ENCODE measurements at places on chromosomes 6 and 20.

DNA sequence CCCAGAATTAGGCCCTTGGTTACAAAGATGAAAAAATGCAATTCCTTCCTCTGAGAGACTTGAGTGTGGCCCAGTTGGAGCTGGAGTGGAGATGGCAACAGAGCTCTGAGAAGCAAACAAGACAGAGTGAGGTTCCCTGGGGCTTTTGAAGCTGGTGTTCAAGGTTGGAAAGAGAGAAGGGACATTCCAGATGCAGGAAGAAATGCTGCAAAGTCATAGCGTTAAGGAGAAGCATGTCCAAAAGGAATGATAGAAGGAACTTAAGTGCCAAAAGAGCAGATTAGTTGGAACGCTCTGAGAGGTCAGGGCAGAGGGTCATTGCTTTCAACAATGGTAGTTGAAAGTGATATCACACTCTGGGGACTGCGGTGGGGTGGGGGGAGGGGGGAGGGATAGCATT is 251.8 kb downstream of the TBC1D7 start:
- DNase-seq, result no peak

DNA sequence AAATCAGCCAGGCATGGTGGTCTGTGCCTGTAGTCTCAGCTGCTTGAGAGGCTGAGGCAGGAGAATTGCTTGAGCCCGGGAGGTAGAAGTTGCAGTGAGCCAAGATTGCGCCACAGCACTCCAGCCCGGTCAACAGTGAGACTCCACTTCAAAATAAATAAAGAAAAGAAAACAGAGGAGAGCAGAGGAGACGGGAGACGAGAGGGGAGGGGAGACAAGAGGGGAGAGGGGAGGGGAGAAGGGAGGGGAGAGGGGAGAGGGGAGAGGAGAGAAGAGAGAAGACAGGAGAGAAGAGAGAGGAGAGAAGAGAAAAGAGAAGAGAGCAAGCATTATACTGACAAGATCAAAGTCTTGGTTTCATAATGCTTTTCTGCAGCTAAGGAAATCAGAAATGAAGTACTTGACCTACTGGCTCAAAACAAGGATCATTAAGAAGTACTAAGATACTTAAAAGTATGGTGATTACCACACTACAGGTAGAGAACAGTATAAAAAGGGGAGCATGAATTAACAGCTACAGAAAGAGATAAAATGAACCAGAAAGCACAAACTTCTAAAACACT is 30.5 kb downstream of the FAM8A1 start:
- DNase-seq, result no peak

DNA sequence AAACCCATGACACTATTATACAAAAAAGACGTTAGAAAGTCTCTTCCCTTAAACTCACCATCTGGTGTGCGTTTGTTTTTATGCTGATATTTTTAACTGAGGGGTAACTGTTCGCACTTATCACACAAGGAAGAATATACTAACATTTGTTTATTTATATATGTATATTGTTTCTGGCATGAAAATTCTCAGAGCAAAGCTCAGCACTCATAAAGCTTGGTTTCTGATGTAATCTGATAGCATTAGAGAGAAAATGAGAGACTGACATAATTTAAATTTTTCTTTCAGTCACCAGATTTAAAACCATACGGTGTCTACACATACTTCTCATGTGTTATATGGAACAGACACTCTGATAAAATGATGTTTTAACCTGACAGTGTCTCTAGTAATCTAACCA is 6.9 kb downstream of the BLOC1S5 start:
- DNase-seq, result no peak

- DNase-seq, result no peak
Measured at GRCh38 chr6:16320533-16321340, 82.3 kb downstream of the GMPR start.

GRCh38 chr20:63735859-63736718 is at the start of gene LIME1:
LIME1 (plus strand) TSS chr20:63736664; CDS start chr20:63737550, 886 bp downstream.
- DNase-seq, result no peak

- no peak for DNase-seq
Measured at GRCh38 chr20:56259948-56260347, 11.4 kb downstream of the MC3R start.

DNA sequence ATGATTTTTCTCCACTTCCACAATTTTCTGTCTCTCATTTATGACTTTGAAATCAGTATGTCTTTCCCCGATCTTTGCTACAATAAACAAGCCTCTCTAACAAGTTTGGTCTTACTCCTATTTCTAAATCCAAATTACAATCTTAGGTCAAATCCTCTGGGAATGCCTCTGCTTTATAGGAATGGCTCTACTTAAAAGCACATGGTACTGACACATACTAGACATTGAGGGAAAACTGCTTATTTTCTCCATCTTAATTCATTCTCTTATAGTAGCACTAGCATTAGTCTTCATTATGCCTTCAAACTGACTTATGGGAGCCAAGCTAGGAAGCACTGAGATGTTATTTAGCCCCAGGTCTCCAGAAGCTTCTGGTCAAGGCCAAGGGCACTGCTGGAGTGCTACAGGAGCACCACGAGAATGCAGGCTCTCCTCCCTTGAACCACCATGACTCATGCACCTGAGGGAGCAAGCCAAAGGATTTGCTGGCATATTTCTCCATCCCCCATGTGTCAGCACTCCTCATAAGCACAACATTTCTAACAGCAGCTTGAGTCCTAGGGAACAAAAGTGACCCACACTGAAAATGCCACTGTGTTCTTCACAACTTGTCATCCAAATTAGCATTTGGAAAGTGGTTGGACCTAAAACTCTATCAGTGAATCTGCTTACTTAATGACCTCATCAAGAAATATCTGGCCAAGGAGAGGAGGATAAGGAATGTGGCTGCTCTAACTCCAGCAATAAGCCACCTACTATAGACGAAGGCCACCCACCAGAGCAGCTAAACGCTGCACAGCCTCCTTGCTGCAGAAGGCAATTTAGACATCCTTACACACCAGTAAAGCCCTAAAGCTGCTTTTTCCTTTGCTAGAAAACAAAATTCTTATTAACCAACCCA is 156.8 kb upstream of the KCNQ5 start:
- no peak for DNase-seq

- no peak for DNase-seq
Measured at GRCh38 chr20:62032609-62033368, 32.9 kb downstream of the TAF4 start.

DNA sequence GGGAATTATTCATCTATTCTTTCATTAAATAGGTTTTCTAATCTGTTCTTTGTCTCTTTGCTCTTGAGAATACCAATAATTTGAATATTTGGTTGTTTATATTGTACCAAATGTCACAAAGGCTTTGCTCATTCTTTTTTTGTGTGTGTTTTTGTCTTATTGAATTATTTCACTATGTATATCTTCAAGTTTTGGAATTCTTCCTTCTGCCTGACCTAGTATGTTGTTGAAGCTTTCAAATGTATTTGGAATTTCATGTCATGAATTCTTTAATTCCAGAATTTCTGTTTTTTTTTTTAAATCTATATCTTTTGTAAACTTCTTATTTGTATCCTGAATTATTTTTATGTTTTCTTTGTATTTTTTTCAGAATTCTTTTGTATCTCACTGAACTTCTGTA is 16.8 kb downstream of the HLA-B start:
- no peak for DNase-seq

DNA sequence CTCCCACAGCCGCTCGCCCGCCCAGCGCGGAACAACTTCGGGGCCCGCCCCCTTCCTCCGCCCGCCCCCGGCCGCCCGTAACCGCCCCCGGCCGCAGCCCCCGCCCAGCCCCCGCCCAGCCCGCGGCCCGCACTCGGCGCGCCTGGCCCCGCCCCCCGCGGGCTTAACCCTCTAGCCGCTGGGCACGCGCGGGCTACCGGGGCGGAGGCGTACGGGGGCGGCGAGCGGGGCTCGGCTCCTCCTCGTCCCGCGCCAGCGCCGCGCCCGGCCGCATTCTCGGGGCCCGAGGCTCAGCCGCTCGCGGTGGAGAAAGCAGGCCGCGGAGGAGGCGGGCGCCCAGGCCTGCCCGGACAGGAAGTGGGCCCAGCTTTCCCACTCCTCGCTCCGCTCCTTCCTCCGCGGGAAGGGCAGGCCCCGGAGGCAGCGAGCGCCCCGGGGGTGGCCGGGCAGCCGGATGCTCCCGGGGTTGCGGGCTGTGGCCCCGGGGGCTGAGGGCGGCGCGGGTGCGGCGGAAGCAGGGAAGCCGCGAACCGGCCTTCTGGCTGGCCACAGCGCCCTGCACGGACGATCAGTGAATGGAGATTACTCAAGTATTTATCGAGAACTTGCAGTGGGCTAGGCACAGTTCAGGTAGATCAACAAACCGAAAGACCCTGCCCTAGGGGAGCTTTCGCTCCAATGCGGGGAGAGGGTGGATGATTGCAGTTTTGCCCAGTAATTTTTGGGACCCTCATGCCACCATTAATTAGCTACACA is at the start of gene TRAM2:
Gene TRAM2 (minus strand): TSS at position 39 of the 756 bp plus-strand sequence. CDS start 145 bp downstream, outside the sequence.
- peak; percentile 62 for DNase-seq

DNA sequence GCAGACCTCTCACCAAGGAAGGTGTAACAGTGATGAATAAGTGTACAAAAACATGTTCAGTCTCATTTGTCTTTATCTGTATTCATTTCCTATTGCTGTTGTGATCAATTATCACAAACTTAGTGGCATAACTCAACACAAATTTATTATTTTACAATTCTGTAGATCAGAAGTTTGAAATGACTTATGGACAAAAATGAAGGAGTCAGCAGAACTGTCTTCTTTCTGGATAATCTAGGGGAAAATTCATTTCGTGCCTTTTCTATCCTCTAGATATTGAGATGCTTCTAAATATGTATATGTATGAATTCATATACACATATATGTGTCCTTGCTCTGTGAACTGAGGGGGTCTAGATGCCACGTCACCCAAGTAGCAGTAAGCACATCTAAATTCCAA is 663.1 kb upstream of the MARCKS start:
- DNase-seq, result no peak

DNA sequence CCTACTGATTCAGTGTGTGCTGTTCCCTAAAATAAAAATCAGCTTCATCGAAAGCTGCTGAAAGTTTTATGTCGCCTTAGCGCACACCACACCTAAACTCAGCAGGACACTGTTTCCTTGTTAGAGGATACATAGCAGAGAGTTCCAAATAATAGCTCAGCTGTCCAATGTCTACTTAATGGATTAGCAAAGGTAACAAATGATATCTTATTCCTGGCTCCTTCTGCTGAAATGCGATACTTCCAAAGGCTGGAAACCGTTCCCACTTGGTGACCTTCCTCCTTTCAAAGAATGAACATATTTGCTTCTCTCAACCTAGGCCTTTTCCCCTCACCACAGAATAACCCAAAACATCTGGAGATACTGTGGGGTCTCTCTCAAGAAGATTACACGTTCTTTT is 189.5 kb upstream of the GMDS start:
- no peak for DNase-seq

GRCh38 chr20:4070323-4071177 is 55.2 kb upstream of the RNF24 start:
- no peak for DNase-seq

DNA sequence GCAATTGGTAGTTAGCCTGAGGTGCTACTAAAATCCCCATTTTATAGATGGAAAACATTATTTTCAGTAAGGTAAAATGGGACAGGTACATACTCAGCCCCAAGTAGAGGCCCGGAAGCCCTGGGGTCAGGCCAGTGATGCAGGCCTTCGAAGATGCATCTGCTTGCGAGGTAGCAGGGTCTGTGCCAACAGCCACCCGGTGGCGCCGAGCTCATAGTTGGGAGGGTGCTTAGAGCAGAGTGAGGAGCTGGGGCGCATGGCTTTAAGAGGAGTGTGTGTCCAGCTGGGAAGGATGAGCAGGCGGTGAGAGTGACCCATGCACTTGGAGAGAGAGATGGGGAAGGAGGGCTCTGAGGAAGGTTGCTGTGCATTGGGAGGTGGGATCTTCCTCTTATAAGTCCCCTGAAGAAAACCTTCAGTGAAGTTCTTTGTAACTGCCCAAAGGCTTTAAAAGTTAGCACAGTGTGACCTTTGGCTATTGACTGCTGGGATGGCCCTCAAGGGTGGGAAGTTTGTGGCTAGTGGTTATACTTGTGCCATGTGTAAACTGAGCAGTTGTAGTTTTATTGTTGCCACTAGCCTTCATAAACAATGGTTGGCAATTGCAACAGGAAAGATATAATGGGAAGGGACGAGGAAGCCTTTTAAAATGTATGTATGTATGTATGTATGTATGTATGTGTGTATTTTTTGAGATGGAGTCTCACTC is 71.1 kb downstream of the TOX2 start:
- no peak for DNase-seq

DNA sequence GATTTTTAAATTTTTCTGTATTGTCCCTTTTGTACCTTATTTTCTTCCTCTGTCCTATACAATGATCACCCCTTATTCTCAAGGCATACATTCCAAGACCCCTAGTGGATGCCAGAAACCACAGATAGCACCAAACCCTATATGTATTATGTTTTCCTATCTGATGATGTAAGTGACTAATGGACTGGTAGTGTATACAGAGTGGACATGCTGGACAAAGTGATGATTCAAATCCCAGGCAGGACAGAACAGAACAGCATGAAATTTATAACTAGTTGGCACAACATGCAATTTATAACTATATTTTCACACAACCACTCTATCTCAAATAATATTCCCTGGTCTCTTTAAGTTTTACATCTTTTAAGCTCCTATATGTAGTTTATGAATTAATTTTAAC is 205.6 kb upstream of the FLRT3 start:
- DNase-seq, result no peak

DNA sequence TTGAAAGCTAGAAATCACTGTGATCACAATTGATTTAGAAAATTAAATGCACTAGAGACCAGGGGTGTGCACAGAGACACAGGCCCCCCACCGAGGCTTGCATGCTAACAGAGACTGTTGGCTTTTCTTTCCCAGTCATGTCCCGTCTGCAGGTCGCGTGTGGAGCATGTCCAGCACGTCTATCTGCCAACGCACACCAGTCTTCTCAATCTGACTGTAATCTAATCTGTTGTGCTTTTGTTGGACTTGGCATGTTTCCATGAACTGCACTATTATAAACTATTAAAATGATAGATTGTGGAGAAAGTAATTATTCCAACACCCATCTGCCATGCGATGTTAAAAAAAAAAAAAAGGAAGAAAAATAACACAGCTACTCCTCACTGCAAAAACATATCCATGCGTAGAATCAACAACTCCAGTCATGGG is 17.7 kb downstream of the MYLIP start:
- peak; percentile 94 for DNase-seq

GRCh38 chr20:25025986-25026605 is 31.8 kb downstream of the ACSS1 start:
- DNase-seq, result no peak

Measured in NCI-H1105 treated with DMSO at 0.1 percent for 48 hours (cell line).